Stimulated activated CD4-positive, alpha-beta T cell treated with anti-CD3 and anti-CD28 coated beads, Interleukin-12 subunit alpha, Interleukin-12 subunit beta, amount 100 ng/mL, for 4 hours (primary cell): ENCODE measurements at places on chromosomes 3 and 15.

GRCh38 chr3:122496508-122496907, 18.2 kb downstream of the KPNA1 start:
- DNase-seq = no peak

DNA sequence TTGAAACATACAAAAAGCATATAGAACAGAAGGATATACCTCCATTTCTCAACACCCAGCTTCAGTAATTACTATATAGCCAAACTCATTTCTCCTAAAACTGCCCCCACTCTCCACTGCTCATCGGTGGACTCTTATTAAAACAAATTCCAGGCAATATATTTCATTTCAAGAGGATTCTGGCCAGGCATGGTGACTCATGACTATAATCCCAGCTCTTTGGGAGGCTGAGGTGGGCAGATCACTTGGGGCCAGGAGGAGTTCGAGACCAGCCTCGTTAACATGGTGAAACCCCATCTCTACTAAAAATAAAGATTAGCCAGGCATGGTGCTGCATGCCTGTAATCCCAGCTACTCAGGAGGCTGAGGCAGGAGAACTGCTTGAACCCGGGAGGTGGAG, 40.9 kb downstream of the SNX4 start:
- no peak for DNase-seq

GRCh38 chr3:122497425-122497824, 17.3 kb downstream of the KPNA1 start:
- no peak for DNase-seq

GRCh38 chr3:40608091-40608490, 83.3 kb downstream of the ZNF621 start:
- no peak for DNase-seq

DNA sequence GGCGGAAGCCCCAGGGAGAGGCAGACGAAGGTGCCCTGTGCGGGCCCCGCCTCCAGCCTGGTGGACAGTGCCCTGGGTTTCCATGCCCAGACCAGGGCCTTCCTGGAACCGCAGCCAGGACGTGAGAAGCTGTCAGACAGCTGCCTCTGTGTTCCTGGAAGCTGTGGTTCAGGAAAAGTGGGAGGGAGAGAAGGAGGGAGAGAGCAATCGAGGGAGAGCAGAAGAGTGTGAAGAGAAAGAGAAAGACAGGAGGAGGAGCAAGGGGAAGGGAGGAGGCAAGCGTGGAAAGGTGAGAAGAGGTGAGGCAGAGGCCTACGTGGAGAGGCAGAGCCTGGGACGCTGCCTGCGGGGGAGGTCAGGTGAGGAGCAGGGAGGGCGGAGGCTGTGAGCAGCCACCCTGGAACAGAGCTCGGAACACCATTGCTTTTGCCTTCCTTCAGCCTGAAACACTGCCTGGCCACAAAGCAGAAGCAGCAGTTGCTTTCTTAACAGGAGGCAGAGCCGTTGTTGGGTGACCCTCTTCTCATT, 18.6 kb downstream of the ZDHHC19 start:
- DNase-seq = no peak

- no peak for DNase-seq
These were observed 190.2 kb upstream of the DPH6 start for GRCh38 chr15:35736150-35736549.

- DNase-seq = no peak
These were observed 19.1 kb upstream of the PLCH1 start for GRCh38 chr3:155763870-155764463.

GRCh38 chr3:74599564-74599963, 14.9 kb downstream of the CNTN3 start:
- no peak for DNase-seq

- no peak for DNase-seq
These were observed 188.5 kb downstream of the CADPS start for GRCh38 chr3:62686503-62687294.

DNA sequence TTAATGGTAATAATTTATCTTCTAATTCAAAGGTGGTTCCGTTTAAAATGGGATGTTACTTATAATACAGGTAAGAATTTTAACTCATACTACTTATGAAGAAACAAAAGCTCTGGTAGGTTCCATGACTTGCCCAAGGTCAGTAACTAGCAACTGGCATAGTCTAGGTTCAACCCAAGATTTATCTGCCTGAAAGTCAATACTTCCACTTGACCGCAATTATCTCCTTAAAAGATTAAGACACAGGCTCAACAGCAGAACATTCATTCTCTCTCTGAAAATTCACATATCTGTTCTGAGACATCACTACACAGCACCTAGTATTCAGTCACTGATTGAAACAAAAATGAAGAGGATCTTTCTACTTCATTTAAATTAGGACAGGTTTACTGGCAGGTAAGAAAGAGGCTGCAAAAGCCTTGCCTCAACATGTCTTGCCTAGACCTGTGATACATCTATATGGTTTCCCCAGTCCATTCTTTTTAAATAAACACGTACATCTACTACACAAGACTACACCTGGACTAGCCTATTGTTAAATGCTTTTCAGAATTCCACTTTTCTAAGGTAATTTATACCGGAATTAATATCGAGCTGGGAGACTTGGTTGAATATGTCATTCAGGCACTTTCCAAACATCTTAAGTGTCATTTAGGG, 1.2 kb downstream of the CSNK1G1 start:
- no peak for DNase-seq
